ENCODE measurements at places on chromosomes 2 and 18.

DNA sequence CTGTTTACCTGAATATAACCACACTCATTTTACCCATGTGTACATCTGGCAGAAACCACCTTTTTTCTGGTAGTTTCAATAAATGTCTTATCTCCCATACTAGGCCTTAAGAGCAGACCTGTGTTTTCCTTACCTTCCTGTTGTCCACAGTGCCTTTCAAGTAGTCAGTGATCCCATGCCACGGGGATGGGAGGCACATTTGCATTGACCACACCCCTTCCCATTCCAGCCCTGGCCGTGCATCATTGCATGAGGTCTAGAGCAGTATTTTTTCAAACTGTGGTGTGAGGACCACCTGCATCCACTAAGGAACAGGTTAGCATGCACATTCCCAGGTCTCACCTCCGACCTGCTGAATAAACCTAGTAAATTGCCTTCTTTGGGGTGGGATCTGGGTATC, 165.2 kb upstream of the FOSL2 start:
- no peak for DNase-seq

GRCh38 chr18:25650201-25650941, 298.4 kb upstream of the ZNF521 start:
- no peak for DNase-seq

DNA sequence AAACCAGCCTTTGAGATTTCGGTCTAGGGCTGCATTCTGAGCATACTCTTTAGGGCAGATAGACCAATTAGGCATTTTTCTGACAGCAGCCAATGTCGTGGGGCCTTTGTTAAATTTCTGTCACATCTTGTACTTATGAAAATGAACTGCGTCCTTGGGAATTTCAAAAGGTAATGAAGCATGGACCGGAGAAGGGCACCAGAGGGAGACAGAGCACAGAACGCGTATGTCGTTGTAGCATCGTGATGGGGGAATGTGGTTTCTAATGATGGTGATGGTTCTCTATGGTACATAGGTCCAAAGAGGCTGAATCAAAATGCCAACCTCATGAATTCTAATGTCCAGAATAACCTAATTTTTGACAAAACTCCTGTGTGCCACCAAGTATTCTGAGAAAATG, 483.9 kb upstream of the CRIM1 start:
- no peak for DNase-seq

DNA sequence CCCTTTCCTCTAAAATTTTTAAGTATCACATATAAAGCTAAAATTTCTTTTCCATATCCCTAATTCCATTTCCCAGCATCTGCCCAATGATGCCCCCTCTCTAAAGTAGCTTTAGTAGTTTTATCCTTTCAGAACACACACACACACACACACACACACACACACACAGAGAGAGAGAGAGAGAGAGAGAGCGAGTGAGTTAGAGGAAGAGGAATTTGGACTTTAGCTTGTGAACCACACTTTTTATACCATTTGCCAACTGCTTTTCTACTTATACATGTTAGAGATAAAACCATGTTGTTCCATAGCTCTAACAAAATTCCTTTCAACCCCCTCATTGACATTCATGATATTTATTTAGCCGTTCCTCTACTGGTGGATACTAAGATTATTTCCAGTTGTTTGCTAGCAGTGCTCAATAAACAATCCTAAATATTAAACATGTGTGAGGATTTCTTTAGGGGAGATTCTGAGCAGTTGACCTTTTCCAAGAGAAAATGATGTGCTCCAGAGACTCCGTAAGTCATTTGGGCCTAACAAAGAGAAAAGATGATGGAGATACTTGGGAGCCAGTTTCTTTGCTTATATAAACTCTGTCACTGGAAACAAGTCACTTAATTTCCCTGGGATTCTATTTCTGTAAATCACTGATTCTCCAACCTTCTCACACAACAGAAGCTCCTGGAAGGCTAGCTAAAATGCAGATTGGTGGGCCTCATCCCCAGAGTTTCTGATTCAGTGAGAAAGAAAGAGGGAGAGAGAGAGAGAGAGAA, 229.7 kb upstream of the SP5 start:
- DNase-seq, result no peak

DNA sequence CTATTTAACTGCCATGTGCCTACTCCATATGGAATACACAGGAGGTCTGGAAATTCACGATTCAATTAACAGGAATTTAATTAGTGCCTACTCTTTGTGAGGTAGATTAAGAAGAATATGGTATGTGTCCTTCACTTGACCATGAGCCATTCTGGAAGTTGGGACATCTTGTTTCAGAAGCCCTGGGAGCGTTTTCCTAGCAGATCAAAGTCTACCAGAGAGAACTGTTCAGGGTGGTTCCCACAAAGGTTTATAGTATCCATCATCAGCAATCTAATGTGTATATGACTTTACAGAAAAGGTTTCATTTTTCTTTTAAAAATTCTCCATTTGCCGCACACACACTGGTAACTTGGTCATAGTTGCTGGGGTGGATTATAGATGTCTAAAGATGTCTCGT, 159.1 kb downstream of the LRRTM1 start:
- no peak for DNase-seq

GRCh38 chr2:40439473-40439872, 12.4 kb downstream of the SLC8A1 start:
- DNase-seq, result no peak

GRCh38 chr18:59760619-59761600, 63.7 kb upstream of the CCBE1 start:
- no peak for DNase-seq

GRCh38 chr2:230134496-230135129, 65.9 kb upstream of the SLC16A14 start:
- no peak for DNase-seq

DNA sequence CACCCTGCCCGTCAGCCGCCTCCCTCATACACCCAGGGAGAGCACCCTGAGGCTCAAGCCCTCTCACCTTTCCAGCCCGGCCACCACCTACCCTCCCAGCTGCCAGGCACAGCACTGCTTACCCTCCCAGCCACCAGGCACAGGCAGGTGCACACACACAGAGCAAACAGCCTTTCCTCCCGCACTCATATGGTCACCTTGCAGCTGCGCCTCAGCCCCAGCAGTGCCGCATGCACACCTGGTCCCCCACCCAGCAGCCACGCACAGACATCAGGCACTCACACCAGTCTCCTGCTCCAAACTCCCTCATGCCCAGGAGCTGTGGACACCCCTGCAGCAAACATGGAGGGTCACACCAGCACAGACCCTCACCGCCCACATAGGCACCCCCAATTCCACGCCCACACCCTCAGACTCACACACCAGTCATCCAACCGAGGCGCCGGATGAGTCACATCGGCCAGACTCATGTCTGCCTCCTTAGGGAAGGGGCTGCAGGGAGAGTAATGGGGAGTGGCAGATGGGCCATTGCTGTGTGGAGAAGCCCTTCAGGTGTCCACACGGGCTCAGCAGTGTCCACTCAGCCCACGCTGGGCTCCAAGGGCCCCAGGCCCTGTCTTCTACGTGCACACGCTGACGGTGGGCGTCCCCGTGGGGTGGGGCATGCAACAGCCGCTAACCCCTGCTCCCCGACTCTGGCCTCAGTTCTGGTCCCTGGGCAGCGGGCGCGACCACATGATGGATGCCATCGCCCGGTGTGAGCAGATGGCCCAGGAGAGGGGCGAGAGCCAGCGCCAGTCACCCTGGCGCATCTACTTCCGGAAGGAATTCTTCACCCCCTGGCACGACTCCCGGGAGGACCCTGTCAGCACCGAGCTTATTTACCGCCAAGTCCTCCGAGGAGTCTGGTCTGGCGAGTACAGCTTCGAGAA, 22.3 kb upstream of the GPR17 start:
- no peak for DNase-seq

DNA sequence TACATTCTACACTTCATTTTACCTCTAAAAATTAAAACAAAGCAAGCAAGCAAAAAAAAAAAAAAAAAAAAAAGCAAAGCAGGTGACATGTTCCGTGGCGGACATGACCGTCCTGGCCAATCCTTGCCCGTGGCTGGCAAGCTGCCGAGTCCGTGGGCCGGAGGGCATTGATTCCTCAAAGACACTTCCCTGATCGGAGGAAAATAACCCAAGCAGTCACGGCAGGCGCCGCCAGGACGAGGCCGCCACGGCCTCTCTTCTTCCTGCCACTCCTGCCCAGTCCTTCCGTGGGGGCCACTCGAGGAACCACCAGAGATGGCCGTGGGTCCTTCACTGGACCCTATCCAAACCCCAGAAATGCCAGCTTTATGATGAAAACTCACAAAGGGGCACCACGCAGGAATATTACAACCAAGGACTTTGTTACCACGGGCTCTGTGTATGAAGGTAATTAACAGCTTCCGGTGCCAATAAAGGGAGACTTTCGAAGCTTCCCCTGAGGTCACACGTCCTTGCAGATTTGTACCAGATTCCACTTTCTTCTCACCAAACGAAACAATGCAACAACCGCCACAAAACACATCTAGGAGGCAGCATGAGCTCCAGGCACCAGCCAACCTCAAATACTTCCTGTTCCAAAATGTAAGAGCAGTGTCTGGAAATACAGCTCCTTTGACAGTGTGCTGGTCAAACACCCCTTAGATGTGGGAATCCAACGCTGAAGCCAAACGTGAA, 170.3 kb downstream of the HDAC4 start:
- peak; percentile 86 for DNase-seq

- DNase-seq, result peak; percentile 99
These were observed 6.3 kb downstream of the TNFAIP6 start for GRCh38 chr2:151363709-151364108.

DNA sequence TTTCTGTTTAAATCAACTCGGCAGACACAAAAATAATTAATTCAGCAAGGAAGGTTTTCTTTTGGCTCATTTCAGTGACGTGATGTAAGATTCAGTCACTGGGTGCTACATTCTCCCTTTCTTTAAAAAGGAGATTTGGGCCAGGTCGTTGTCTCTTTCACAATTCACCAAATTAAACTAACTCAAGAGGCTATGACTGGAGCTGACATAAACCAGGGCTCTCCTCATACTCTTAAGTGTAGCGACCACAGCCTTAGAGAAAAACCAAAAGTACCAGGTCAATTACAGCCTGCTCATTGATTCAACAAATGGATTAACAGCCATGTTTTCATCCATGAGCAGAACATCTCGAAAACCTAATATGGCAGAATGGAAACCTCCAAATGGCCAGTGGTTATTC, 85.7 kb downstream of the PAX3 start:
- no peak for DNase-seq

DNA sequence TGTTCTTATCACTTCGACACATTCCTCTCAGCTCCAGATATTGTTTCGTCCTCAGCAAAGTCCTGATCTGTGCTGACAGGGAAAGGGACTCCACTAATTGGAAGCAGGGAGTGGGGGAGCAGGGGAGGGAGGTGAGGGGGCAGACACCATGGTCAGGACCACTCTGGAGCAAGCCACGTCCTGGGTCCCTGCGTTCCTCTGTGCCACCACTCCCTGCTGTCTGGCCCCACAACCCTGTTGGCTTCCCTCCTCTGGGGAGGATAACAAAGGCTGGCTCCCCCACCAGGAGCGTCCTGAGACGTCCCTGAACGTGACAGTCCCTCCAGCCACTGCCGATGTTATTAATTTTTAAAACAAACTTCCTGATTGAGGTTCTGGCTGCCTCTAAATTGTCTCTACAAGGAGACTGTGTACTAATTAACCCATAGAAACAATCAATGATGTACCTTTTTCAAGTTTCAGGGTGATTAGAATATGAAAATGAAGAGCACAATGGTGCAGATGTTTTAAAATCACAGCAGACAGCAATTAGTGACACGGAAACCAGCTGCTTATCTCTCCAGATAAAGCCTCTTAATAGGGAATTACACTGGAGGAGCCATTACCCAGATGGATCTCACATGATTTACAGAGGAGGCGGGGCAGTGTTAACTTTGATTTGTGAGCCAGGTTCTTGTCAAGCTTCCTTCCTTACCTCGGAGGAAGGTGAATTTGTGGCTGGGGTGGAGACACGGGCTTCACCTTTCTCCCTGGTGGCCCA, 257.5 kb downstream of the SETBP1 start:
- no peak for DNase-seq

- DNase-seq, result no peak
These were observed 208.3 kb upstream of the SYT4 start for GRCh38 chr18:43485545-43485963.

DNA sequence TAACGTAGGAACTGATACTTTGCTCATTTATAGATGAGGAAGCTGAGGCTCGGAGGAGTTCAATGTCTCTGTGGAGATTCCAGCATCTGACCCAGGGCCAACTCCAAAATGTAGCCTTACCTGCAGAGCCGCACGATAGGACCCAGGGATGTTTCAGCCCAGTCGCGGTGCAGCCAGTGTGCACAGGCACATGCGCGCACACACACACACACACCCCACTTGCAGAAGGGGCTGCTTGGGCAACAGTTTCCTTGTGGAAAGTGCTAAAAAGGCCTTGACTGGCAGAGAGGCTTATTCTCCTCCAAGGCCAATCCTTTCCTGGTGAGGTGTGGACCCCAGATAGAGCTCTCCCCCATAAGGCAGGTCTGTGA, 101.7 kb downstream of the ZFP36L2 start:
- DNase-seq, result no peak

DNA sequence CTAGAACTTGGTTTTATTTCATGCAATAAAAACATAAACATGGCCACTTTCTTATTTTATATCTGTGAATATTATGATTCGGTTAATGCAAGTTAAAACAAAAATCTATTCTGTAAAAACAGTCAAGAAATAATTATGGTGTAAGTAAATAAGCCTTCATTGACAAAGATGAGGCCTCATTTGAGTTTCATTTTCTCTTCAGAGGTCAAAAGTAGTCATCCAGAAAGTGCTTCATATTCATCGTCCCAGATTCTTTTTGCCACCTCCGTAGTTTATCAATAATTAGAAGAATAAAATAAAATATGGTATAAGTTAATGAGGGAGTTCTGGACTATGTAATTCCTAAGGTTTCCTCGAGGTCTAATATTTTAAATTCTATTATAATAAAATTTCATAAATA, 19.4 kb upstream of the HNRNPA3 start:
- DNase-seq, result no peak

GRCh38 chr2:10916953-10917352, 5.2 kb downstream of the KCNF1 start:
- DNase-seq, result no peak

GRCh38 chr18:30687501-30687900, 355.0 kb downstream of the DSC3 start:
- no peak for DNase-seq

DNA sequence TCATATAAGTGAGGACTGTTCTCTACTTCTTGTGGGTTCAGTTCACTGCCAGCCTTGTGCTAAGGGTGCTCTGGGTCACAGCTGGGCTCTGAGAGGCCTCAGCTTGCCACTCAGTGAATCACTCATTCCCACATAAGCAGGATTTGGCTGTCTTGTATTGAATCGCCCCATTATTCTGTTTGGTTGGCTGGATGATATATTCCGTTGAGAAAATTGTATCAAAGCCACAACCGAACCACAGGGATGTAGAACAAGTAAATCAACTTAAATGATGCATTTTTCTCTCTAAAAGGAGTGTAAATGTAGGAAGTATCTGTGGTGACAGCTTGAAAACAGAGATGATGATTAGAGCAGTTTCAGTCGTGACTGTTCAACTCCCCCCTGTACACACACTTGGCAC, 39.6 kb downstream of the TTC39C start:
- DNase-seq, result no peak

Measured in inflammatory macrophage treated with lipopolysaccharide for 1 hour (primary cell).